ENCODE measurements at places on chromosomes 3 and 15.

DNA sequence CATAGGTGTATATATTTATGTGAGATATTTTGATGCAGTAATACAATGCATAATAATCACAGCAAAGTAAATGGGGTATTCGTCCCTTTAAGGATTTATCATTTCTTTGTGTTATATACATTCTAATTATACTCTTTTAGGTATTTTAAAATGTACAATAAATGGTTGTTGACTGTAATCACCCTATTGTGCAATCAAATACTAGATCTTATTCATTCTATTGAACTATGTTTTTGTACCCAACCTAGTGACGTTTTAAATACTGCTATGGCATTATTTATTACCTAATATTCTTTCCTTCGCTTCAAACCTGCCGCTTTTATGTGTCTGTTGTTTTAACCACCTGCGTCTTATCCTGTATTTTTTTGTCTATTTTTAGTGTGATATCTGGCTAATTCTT is 132.4 kb downstream of the ADAMTSL3 start:
- DNase-seq, result no peak

DNA sequence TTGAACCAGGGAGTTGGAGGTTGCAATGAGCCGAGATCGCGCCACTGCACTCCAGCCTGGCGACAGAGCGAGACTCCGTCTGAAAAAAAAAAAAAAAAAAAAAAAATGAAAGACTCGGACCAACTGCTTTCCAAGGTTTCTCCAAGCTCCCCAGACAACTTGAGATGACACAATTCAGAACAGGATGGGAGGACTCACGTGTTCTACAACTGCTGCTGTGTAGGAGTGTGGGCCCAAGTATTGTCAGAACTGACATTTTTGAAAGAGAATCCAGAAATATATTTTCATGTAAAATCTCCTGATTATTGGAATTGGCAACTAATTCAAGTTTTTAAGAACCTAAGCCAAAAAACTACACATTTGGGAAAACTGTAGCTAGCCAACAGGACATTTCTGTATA is 109.5 kb upstream of the ETV5 start:
- DNase-seq, result no peak

DNA sequence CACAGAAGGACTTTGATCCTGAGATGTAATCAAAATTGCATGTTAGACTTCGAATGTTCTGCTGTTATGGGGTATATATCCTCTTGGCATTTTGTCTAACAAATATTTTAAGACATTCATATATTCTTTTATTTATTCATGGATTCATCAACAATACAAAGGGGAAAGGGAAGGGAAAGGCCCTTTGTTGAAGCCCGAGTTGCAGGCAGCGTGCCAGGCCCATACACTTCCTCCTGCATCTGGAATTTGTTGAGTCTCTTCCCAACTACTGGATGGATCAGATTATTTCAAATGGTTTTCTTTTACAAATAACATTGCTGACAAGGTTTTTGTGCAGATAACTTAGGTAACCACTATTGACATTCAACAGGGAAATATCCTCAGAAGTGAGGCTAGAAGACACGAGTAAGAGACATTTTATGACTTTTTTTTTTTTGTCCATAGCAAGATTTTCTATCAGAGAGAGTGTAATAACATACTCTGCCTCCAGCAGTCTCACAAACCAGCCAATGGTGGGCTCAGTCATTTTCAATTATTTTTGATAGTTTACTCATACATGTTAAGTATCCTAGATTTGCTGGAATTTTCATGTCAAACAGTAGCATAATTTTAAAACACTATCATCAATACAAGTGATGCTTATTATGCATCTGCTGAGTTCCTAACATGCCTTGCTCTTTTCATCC is 94.3 kb downstream of the RPL39L start:
- no peak for DNase-seq

DNA sequence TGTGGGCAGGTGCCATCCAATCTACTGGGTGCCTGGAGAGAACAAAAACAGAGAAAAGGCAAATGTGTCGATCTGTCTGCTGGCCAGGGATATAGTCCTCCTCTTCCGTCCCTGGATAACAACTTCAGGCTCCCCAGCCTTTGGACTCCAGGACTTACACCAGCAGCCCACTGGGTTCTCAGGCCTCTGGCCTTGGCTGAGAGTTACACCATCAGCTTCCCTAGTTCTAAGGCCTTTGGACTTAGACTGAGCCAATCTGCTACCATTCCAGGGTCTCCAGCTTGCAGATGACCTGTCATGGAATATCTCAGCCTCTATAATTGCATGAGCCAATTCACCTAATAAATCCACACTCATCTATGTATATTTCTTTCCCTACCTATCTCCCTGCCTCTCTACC is 460.9 kb upstream of the ADAMTS9 start:
- DNase-seq, result no peak

GRCh38 chr15:64810497-64811326 is 14.7 kb downstream of the PIF1 start:
- DNase-seq, result no peak

GRCh38 chr3:12313519-12313918 is 24.6 kb downstream of the PPARG start:
- no peak for DNase-seq

GRCh38 chr3:197376735-197377555 is 78.5 kb upstream of the DLG1 start:
- DNase-seq, result no peak

- DNase-seq, result no peak
These were observed 630.3 kb downstream of the NAALADL2 start for GRCh38 chr3:175489406-175489805.

DNA sequence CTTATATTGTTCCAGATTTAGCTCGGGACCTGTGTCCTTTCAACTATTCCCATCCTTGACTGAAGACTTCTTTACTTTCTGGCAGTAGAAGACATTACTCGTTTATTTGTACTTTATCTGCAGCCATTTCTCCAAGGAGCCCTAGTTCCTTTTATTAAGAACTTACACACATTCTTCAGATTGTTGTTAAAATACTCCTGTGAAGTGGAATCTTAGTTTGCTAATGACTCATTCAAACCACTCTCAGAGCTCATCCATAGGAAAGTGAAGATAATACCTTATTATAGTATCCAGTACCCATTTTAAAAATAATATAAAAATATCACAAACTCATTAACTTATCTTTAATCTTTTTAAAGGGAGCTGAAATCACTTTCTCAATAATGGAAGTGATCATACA is 63.5 kb downstream of the C3orf70 start:
- DNase-seq, result peak; percentile 61

DNA sequence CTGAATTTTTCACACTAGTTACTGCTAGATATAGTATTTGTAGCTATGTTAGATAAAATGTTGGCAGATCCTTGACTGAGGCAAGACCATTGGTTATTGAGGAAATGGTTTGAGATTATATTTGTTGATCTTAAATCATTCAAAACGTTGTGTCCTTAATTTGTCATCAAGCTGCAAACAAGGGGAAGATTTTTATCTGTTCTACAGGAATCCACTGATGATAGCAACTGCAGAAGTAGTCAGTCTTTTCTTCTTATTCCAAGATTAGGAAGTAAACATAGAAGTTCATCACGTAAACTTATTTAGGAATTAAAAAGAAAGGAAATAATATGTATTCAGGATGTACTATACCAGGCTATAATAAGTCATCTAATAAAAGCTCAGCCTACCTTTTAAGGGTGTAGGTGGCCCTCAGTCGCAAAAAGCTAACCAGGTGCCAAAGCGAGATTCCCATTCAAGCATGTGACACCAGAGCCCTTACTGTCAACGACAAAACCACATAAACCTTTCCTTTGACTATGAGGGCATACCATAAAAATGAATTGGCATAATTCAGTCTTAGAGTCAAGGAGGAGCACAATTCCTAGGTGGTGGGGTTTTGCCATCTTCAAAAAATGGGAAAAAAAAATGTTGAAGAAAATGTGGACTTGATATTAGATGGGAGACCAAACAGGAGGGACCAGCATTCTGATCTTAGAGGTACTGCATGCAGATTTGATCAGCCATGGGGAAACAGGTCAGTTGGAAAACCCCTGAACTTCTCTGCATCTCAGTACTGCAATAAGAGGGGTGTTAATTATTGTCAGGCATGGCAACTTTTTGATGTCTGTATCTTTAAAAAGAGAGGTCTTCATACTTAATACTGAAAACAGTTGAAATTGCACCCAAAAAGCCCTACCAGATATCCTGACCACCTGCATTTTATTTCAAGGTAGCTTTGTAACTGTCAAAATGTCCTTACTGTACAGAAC is 212.5 kb upstream of the UBE2E1 start:
- no peak for DNase-seq

- no peak for DNase-seq
These were observed 587.5 kb downstream of the TUSC7 start for GRCh38 chr3:117297065-117297464.

DNA sequence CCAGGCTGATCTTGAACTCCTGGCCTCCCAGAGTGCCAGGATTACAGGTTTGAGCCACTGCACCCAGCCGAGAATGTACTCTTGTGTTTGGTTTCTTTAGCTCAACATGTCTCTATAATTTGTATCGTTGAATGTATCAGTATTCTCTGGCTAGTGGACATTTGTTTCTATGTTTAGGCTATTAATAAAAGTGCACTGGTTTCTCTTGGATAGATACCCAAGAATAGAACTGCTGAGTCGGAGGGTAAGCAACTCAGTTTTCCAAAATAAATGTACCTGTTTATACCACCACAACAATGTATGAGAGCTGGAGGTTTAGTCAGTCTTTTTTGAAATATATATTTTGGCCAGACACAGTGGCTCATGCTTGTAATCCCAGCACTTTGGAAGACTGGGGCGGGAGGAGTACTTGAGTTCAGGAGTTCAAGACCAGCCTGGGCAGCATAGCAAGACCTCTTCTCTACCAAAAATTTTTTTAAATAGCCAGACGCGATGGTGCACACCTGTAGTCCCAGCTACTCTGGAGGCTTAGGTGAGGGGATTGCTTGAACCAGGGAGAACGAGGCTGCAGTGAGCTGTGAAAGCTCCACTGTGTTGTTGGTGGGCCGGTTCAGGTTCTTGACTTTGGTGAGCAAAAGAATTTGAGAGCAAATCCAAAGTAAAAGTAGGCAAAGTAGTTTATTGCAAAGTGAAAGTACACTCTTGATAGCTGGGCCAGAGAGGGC is 7.7 kb upstream of the IVD start:
- DNase-seq, result no peak

- no peak for DNase-seq
These were observed 443.3 kb downstream of the VGLL3 start for GRCh38 chr3:86547692-86548091.

GRCh38 chr3:168888781-168889180 is 774.7 kb downstream of the MECOM start:
- no peak for DNase-seq

- DNase-seq, result no peak
These were observed 409.0 kb upstream of the KCNMB2 start for GRCh38 chr3:178127221-178127620.

DNA sequence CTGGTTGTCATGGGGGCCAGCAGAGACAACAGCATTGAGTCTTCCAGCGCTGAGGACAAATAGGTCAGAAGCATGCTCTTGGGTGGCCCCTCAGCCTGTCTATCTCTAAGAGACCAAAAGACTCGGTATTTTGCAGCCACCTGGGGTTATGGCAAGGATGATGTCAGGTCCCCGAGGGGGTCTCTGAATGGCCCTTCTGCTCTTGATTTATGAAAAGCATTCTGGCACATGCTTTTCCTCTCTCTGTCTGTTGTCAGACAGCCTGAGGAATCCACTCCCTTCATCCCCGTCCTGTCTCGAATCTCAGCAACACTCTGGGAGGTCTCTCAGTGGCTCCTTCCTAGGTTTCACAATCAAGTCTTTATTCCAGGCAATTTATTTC is 156.6 kb upstream of the RGMA start:
- DNase-seq, result no peak

GRCh38 chr15:78035321-78035751 is 42.2 kb downstream of the TBC1D2B start:
- peak; percentile 40 for DNase-seq

DNA sequence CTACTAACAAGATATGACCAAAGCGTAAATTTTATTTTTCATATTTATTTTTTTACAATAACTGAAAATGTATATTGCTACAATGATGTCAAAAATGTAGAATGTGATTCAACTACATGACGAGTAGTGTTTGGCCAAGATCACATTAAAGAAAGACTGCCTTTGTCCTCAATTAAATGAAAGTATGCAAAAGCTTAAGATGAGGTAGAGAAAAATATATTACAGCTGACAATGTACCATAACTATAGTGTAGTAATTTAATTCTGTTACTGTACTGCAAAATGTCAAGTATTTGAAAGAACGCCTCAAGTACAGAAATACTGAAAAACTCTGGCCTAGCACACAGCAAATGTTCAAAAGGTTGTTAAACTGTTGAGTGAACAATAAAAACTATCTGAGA is 9.7 kb downstream of the PRICKLE2 start:
- no peak for DNase-seq

DNA sequence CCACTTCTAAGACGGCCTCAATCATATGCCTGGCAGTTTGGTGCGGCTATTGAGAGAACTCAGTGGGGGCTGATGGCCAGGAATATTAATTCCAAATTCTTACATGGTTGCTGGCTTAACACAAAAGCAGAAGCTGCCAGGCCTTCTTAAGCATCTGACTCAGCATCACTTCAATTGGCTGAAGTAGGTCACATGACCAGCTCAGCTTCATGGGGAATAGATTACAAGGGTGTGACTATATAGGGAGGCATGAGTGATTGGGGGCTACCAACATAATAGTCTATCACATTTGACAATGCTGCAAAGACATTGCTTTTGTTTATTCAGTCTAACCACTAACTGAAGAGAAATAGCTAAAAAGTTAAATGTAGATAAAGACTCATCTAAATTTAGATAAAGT is 101.6 kb upstream of the ANKRD28 start:
- peak; percentile 78 for DNase-seq
